ENCODE measurements at places on chromosomes 6 and 20.
A peak's percentile ranks its signal among the peaks of the same experiment; 100 is the strongest.

GRCh38 chr6:44742201-44742600 is 354.7 kb downstream of the CDC5L start:
- no peak for DNase-seq

- DNase-seq = peak; percentile 95
Measured at GRCh38 chr6:446418-447366, 55.1 kb downstream of the IRF4 start.

DNA sequence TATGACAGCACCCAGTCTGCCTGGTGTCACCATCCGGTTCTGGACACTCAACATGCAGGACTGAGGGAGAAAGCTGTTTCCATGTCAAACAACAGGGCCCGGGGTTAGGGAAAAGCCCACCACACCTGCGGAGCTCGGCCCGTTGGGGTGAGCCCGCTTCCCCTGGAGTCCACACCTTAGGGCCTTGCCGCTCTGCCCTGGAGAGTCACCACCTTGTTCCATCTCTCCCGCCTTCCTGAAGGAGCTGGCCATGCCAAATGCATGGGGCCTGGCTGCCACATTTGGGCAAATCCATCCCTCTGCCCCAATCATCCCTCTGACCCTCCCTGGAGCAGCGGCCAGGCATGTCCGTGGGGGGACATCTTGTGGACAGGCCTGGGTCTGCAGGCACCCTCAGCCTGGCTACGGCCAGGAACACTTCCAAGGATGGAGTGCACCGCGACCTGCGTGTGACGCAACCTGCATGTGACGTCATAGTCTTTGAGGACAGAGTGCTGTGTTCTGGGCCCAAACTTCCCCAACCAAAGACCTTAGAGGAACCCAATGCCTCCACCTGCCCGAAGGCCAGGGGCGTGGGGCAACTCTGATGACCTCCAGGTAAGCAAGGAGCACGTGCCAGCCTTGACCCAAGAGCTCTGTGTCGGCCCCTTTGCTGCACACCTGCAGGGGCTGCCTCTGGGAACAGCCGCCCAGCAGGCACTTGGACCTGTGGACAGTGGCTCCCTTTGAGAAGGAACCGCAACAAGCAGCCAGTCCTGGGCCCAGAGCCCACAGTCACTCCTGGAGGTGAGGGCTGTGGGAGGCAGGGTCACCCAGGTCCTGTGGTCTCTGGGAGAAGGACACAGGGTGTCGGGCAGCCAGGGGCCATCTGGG is 1.7 kb downstream of the CABLES2 start:
- no peak for DNase-seq

DNA sequence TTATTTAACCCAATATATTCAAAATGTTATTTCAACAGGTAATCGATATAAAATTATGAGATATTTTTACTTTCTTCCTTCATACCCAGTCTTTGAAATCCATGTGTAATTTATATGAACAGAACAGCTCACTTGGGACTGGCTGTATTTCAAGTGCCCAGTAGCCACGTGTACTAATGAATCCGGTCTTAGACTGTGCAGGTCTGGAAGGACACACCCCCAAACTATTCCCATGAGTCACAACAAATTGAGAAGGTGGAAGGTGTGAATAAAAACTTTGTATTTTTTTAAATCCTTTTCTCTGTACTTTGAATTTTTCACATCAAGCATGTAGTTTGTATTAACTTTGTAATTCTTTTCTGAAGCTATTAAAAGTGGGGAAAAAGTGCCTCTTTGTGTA is 2.8 kb downstream of the UNC5CL start:
- no peak for DNase-seq

DNA sequence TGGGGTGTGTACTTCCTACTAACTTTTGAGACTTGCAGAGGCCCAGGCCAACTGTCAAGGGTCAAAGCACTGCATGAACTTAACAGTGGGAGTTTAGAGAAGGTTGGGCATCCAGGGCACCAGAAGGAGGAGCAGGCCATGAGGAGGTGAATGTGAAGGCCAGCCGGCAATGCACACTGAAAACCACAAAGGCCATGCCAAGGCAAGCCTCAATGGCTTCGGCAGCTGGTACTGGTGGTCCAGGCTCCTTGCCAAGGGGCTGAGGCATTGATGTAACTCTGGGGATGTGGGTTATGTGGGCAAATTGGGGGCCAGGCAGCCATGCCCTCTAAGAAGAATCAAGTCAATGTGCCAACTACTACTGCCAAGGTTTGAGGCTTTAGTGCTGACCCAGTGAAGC is 222.4 kb downstream of the UNC5CL start:
- DNase-seq = no peak

Data from stimulated activated CD4-positive, alpha-beta T cell treated with anti-CD3 and anti-CD28 coated beads, Interleukin-1b, Interleukin-23, amount 100 ng/mL, for 48 hours (primary cell).